Stimulated activated CD4-positive, alpha-beta T cell treated with anti-CD3 and anti-CD28 coated beads, Interleukin-1b, Interleukin-23, amount 100 ng/mL, for 24 hours (primary cell): ENCODE measurements at places on chromosomes 13 and 19.

GRCh38 chr19:19226663-19227062, 14.9 kb downstream of the NCAN start:
- DNase-seq: no peak

DNA sequence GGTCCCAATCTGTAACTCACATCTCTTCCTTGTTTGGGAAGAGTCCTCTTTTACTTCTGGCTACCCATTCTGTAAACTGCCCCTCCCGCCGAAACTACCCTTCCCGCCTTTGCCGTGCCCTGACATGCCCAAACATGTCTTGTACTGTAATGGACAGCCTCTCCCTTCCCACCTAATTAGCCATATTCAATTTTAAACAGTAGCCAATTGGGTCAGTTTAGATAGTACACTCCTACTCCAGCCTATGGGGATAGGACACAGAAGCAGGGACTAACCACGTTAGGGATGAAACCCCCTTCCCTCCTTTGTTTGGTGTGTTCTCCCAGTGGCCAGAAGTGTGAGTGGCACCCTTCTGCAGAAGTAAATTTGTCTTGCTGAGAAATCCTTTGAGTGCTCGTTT, 34.2 kb downstream of the SACS start:
- no peak for DNase-seq

DNA sequence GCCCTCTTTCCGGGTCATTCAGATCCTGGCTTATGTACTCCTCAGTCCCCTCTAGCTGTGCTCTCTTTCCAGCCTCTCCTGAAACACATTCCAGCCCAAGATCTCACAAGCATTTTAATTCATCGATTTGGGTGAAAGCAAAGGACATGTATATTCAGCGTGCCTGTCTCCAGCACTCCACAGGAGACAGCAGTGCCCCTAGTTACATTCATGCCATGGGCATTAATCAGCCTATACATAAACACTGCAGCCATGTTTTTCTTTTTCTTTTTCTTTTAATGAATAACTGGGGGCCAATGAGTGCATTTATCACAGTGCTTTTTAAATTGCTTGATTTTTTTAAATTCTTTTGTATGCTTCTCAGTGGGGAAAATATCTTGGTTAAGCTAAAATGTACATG, 199.1 kb downstream of the DCT start:
- no peak for DNase-seq

- DNase-seq: no peak
These were observed 12.8 kb upstream of the SAMD1 start for GRCh38 chr19:14103310-14103709.

- DNase-seq: no peak
These were observed 10.3 kb downstream of the ATG4D start for GRCh38 chr19:10553943-10554381.

- no peak for DNase-seq
These were observed 8.5 kb upstream of the ZNF616 start for GRCh38 chr19:52148256-52148655.
